HCT116 (cell line): ENCODE measurements at places on chromosomes 5 and 9.

DNA sequence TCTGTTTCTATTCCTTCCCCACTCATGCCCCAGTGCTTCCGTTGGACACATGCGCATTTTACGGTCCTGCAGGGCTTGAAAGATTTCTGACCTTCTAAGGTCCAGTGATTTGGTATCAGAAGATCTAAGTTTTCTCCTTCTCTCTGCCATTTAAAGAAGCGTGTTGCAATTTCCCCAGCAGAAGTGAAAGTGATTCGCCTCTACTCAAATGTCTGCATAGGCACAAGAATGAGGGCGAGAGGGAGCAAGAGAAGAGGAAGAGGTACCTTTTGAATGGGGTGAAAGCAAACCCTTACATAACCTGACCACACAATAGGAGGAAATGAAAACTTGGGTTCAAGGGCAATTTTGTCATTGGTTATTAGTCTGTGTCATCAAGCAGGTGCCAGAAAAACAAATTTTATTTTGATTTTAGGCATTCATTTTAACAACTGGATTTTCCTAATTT is 31.7 kb upstream of the NR3C1 start:
- DNase-seq: no peak
- H3K4me3 ChIP-seq: no peak overlapping the region
- H3K27me3 ChIP-seq: no peaks in the 10 kb centered on the region
- H3K4me1 ChIP-seq: no peaks in the 10 kb centered on the region

GRCh38 chr9:11726659-11727058 is 966.5 kb upstream of the TYRP1 start:
- DNase-seq: no peak
- no peaks in the 10 kb centered on the region for H3K36me3 ChIP-seq
- no peak overlapping the region for H3K4me3 ChIP-seq

DNA sequence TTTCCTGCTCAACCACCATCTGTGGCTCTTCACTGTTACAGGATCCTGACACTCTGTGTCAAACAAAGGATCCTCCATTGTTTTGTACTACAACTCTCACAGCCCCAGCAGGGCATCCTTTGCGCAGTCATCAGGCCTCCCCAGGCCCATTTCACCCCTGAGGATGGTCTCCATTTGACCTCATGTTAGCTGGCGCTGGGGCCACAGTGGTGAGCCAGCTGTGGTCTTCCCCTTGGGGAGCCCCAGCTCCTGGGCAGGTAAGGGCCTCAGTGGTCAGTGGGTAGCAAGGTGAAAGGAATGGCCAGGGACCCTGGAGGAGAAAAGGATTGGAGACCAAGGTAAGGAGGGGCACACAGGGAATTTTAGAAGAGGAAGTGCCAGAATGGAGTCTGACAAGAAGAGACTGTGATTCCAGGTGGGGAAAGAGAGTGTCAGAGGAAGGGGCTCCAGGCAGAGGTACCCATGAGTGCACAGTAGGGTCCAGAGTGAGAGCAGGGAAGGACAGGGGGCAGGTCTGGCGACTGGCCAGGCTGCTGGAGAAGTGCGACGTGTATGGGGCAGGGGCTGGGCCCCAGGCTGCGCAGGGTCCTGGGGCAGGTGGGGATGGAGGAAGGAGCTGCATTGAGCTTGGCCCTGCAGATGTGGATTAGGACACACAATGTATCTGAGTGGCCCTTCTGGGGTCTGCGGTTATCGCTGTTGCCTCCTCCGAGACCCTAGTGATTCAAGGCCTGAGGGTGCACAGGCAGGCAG is 109.9 kb downstream of the PHF2 start:
- H3K27me3 ChIP-seq: no peaks in the 10 kb centered on the region
- no peak for DNase-seq
- no peak overlapping the region for H3K4me3 ChIP-seq
- no peak overlapping the region for H3K27ac ChIP-seq
- H3K36me3 ChIP-seq: no peaks in the 10 kb centered on the region

- H3K4me1 ChIP-seq: peaks cover 9% of the 10 kb centered on the region
- H3K27ac ChIP-seq: no peak overlapping the region; the same call in 1 of the 2 replicates
- DNase-seq: no peak
- H3K27me3 ChIP-seq: no peaks in the 10 kb centered on the region
- H3K4me3 ChIP-seq: no peak overlapping the region
These were observed 173.5 kb downstream of the GLIS3 start for GRCh38 chr9:4126184-4126865.

DNA sequence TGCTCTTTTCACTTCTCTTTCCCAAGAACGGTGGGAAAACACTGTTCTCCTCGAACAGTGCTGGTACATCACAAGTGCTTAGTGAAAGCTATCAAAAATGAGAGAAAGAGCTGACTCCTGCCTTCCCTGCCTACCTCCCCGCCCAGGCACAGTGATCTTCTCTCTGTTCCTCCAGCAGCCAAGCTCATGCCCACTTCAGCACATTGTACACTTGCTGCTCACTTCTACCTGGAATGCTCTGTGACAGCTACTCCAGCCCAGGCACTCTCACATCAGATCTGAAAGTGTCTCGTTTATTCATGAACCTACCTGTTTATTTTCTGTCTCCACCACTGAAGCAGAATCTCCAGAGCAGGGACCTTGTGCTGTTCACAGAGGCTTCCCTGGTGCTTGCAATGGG is 1.8 kb downstream of the SLC35D2 start:
- DNase-seq: no peak
- peaks cover 2% of the 10 kb centered on the region; the same call in 1 of the 2 replicates for H3K36me3 ChIP-seq
- peaks cover 43% of the 10 kb centered on the region for H3K4me1 ChIP-seq
- H3K27me3 ChIP-seq: no peaks in the 10 kb centered on the region
- H3K4me3 ChIP-seq: no peak overlapping the region

DNA sequence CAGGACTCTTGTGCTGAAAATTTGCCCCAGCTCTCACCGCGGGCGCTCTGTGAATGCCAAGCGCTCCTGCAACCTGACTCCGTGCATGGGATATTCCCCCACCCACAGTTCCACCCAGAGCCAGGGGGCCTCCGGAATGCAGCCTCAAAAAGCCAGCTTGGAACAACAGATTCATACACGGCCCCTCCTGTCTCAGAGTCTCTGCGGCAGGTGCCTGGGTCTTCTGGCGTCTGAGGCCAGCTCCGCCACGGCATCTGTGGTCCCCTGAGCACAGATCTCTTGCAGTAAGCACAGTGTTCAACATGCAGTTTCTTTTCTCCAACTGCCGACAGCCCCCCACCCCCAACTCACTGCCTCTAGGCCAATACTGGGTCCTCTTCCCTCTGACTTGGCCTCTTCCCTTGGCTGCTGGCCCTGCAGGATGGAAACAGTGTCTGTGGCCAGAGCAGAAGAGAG is 355.7 kb upstream of the IRX2 start:
- H3K4me3 ChIP-seq: no peak overlapping the region
- no peak overlapping the region for H3K27ac ChIP-seq
- DNase-seq: no peak
- no peaks in the 10 kb centered on the region for H3K4me1 ChIP-seq

DNA sequence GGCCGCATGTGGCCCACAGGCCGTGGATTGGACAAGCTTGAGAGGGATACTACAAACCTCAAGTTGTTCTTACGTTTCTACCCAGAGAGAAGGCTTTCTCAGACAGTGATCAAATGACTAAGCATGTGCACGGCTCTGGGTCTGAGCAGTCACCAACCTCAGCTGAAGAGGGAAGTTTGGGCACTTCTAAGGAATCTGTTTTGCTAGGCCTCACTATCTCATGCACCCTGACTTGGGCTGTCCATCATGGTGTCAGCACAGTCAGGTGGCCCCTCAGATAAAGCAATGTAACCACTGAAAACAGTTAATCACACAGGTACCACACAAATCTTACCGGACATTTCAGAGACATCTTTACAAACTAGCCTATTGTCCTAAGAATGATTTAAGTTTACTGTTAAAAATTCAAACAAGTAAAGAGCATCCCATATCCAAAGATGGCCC is 24.6 kb downstream of the CSF2 start:
- DNase-seq: no peak
- no peaks in the 10 kb centered on the region for H3K27me3 ChIP-seq
- peaks cover 12% of the 10 kb centered on the region for H3K4me1 ChIP-seq
- no peaks in the 10 kb centered on the region for H3K36me3 ChIP-seq
- H3K4me3 ChIP-seq: no peak overlapping the region

DNA sequence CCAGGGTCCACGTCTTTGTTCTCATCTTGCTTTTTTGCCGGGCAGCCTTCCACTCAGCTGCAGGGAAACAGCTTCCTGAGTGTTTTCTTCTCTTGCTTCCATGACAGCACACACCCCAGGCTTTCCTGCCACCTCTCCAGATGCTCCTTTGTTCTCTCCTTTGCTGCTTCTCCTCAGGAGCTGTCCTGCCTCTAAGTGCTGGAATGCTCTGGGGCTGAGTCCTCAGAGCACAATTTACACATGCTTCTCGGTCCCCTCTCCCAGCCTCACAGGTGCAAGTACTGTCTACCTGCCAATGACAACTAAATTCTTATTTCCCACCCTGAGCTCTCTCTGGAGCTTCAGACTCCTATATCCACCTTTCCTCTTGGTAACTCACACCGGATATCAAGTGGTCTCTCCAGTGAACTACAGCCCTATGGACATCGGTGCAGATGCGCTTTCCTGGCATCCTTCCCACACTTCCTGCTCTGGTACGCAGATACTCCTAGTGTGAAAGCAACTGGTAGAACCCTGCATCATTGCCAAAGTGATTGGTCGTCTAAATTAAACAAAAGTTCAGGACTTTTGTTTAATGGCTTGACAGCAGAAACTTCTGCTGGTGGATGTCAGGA is 13.4 kb upstream of the ACSL6 start:
- H3K27ac ChIP-seq: no peak overlapping the region
- no peak for DNase-seq
- H3K36me3 ChIP-seq: no peaks in the 10 kb centered on the region
- H3K4me3 ChIP-seq: no peak overlapping the region
- H3K27me3 ChIP-seq: no peaks in the 10 kb centered on the region

DNA sequence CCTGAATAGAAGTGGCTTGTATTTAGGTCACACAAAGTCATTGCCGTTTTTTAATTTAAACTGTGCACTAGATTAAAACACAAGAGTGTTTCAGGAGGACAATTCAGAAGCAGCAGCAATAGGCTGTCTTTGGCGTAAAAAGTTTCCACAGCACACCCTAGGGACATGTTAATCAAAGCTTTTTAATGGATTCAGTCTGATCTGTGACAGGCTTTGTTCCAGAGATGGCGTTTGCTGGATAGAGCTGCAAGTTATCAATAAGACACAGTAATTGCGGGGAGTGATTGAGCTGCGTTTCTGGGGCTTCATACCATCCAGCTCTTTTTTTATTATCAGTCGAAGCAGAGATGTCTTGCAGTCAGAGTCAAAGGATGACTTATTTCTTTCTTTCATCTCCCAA is 300.3 kb downstream of the ZNF608 start:
- DNase-seq: no peak
- H3K4me3 ChIP-seq: no peak overlapping the region
- H3K27ac ChIP-seq: no peak overlapping the region
- H3K4me1 ChIP-seq: no peaks in the 10 kb centered on the region

GRCh38 chr9:29939559-29939958 is 2366.3 kb upstream of the C9orf72 start:
- no peak overlapping the region for H3K4me3 ChIP-seq
- no peaks in the 10 kb centered on the region for H3K4me1 ChIP-seq
- no peaks in the 10 kb centered on the region for H3K36me3 ChIP-seq
- no peaks in the 10 kb centered on the region for H3K27me3 ChIP-seq

GRCh38 chr9:133664173-133665050 is 28.2 kb downstream of the DBH start:
- no peaks in the 10 kb centered on the region for H3K36me3 ChIP-seq
- no peak overlapping the region for H3K4me3 ChIP-seq
- H3K4me1 ChIP-seq: peaks cover under 1% of the 10 kb centered on the region; the same call in 1 of the 2 replicates
- H3K27me3 ChIP-seq: no peaks in the 10 kb centered on the region
- DNase-seq: no peak
